Esophagus squamous epithelium (tissue), 5 donors: ENCODE measurements at places on chromosomes 7 and 10.

DNA sequence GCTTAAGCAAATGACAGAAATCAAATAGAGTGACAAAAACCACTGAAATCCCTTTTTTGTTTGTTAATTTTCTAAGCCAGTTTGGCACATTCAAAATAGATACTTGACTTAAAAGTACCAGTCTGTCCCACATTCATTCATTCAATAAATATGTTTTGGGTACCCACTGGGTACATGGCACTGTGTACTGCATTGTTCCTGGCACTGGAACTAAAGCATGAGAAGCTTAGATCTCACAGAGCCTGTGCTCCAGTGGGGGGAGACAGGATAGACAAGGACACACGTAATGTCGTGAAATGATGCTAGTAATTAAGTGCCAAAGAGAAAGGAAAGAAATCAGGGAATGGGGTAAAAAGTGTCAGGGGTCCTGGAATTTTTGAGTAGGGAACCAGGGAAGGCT lies 13.0 kb downstream of the MTURN start:
- DNase-seq, result no peak

DNA sequence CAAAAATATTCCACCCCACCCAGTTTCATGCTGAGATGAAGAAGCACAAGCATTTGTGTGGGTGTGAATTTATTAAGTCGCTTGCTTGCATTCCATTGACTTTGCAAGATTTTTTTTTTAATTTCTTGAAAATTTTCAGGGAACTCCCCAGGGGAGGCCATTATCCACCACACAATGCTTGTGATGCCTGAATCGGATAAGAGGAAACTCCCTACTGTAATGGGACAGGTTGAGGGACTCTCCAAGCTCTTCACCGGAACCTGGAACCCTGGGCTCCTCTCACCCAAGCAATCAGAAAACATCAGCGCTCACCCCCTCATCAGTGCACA lies 153.6 kb upstream of the ZMIZ1 start:
- no peak for DNase-seq

- DNase-seq, result no peak
Observed at GRCh38 chr10:61589547-61590243, 73.0 kb upstream of the CABCOCO1 start.

- no peak for DNase-seq
Observed at GRCh38 chr7:142513178-142513955, 235.9 kb upstream of the PRSS1 start.

DNA sequence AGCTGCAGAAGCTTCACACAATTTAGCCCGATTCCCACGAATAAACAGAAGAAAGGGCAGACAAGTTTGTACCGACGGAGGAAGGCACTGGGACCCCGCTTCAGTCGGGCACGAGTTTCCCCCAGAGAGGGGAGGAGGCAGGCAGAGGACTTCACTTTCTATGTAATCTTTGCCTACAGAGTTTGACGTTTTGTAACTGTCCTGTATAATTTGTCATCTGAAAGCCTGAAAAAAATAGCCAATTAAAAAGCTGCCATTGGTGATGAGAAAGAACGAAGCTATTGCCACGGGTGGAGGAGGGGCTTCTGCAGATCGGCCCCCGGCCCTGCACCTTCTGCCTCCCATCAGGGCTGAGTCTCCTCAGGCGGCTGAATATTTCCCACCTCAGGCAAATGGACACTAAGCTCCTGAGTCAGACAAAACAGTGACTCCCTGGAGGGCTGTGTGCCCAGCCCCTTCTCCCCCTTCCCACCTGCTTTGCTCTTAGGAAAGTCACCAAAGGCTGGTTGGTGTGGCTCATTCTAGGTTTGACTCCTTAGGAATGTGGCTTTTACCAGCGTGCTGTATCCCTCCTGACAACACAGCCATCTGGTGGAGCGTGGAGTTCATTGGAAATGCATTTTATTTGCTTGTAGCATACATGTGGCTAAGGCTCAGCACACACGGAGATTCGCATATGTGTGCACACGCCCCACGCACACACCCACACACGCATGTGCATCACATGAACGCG lies 117.4 kb downstream of the VIPR2 start:
- no peak for DNase-seq

- DNase-seq, result no peak
Observed at GRCh38 chr7:81925530-81925929, 155.7 kb upstream of the HGF start.

DNA sequence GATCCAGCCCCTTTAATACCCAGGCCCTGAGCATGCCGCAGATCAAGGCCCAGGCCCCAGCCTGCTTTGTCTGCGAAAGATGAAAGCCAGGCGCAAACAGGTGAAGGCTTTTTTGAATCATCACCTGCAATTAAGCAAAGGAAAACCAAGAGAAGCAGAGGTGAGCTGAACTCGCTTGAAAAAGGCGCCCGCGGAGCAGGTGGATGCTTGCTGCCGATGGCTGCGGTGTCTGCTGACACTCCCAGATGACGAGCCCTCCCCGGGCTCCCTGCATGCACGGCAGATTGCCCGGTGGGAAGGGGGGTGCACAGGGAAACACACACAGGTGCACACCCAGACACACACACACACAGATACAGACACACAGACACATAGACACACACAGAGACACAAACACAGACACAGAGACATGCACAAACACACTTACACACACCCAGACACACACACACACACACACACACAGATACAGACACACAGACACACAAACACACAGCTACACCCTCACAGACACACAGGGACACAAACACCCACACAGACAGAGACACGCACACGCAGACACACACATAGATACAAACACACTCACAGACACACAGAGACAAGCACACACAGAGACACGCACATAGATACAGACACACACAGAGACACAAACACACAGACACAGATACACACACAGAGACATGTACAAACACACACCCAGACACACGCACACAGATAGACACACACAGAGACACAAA lies 142.6 kb upstream of the RNF32 start:
- DNase-seq, result no peak

- DNase-seq, result no peak
Observed at GRCh38 chr10:127402596-127403409, 146.3 kb upstream of the NPS start.

DNA sequence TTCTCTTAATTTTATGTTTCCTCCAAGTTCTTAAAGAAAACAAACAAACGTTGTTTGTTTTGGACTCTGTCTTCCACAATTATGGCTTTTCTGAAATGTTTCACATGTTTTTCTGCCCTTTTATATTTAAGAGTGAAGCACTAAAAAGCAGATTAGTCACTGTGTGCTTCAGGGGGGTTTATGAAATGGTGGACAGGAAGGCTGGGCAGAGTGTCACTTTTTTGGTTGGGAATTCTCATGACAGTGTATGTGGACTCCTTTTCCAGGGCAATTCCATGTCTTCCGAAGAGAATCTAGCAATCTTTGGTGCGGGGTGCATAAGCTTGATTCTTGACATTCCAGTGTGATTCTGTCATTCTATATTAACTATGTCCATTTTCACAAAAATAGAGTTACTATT lies 669.4 kb downstream of the PARD3 start:
- DNase-seq, result no peak

GRCh38 chr10:116096526-116096925 lies 176.5 kb downstream of the GFRA1 start:
- DNase-seq, result no peak

DNA sequence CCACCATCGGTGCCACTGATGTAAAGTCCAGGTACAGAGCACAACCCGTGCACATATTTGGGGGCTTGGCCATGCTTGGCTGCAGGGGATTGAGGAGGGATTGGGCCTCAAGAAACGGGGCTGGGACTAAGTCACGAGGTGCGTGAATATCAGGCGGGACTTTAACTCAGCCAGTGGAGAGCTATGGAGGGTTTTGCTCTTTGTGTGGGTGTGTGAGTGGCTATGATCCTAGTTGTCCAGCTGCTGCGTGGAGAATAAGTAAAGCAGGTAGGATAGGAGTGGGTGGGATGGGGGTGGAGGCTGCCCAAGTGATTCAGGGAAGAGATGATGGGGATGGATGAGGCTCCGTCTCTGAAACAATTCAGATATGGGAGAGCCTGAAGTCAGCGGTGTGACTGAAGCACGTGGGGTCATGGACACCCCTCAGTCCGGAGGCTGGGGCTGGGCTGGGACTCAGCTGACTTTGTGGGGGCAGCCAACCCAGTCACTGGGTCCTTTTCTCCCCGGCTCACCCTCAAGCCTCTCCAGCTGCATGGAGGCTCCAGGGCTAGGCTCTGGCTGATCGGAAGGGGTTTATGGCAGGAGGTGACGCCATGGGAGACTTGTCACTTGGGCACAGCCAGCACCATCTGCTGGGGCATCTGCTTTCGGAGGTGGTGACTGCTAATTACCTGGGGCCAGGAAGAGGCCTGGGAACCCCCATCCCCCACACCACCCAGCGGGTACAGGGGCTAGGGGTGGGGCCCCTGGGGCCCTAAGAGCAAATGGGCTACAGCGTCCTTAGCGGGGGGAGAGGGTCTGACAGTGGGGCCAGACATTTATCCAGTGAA lies 1.7 kb upstream of the LFNG start:
- DNase-seq, result no peak

- DNase-seq, result no peak
Observed at GRCh38 chr7:85030893-85031292, 156.0 kb downstream of the SEMA3D start.

GRCh38 chr10:130889240-130889639 lies 422.3 kb downstream of the TCERG1L start:
- no peak for DNase-seq

DNA sequence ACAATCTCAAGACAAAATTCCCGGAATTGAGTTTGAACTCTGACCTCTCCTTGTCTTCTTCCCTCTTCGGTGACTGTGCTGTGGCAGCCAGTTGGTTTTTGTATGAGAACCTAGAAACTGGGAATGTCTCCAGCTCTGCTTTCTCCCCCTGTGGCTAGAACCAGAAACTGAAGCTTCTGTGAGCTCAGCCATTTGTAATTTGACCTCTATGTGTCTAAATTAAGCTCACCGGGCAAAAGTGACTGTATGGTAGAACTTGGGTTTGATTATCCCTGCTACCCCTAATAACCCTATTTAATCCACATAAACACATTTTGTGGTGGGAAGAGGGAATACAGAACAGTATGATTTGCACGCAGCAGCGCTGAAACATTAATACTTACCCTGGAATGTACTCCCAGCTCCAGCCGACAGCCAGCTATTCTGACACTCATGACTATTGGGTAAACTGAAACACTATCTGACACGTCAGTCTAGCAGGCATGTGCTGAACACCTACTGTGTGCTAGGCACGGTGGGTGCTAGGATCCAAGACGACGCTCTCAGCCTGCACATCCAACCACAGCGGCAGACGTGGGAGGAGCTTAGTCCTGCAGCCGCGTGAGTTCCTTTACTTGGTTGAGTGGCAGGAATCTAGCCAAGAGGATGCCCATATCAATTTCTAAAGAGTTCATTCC lies 324.8 kb downstream of the SFMBT2 start:
- no peak for DNase-seq

GRCh38 chr7:115008465-115009114 lies 86.7 kb downstream of the MDFIC start:
- no peak for DNase-seq

DNA sequence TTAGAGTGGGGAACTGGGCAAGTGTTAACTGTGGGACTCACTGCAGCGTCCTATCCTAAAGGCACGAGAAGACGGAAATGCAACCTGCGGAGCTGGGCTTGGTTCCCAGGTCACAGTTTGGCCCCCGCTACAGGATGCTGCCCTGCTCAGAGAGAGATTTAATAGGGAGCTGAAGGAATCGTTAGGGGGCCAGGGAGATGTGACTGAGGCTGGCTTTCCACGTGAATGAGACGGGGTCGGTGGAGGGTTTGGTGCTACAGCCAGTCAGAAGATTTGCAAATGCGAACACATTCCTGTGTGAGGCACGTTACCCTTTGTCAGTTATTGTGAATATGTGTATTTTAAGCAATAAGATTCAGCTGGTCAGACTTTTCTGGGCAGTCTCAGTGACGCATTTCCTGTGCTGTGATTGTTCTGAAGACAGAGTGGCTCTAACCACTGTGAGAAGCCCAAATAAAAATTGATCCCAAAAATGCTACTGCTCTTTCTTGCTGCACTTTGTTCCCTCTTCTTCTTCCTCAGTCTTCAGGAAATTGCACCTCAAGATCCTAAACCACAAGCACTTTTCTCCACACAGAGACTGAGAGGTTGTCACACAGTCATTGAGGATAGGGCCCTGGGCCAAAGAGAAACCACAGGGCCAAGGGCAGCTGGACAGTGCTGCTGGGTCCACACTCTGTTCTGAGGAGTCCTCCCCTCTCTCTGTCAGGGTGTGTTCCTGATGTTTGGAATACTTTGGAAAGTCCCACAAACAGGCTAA lies 21.2 kb downstream of the CYP17A1 start:
- DNase-seq, result no peak

GRCh38 chr7:452226-452751 lies 67.4 kb downstream of the PDGFA start:
- DNase-seq, result no peak

- DNase-seq, result no peak
Observed at GRCh38 chr10:88794731-88795130, 7.8 kb upstream of the LIPM start.

DNA sequence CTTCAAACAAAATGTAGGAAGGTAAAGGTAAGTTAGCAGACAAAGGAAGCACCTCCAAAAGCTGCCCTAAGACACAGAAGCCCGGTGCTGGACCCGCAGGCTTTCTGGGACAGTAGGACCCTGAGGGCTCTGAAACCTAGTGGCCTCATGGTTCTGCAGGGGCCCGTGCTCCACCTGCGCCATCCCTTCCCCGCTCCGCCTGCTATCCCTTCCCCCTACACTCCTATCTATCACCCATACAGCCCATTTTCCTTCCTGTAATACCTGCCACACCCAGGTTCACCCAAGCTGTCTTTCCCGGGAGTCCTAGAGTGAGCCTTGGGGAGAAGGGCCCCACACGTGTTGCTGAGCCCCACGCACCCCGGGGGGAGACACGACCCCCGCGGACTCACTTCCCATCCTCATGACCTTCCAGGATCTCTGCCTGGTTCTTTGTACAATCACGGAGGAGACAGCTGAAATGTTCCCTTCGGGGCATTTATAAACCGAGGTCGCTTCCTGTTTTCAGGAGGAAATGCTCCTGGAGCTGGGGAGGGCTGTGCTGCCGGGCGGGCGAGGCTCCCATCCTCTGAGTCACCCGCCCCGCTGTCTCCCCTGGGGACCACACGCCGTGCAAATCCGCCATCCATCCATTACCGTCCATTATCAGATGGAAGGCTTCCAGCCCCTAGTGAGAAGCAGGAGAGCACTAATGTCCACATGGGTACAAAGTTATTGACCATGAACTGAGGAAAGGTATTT lies 251.7 kb upstream of the PITRM1 start:
- no peak for DNase-seq

DNA sequence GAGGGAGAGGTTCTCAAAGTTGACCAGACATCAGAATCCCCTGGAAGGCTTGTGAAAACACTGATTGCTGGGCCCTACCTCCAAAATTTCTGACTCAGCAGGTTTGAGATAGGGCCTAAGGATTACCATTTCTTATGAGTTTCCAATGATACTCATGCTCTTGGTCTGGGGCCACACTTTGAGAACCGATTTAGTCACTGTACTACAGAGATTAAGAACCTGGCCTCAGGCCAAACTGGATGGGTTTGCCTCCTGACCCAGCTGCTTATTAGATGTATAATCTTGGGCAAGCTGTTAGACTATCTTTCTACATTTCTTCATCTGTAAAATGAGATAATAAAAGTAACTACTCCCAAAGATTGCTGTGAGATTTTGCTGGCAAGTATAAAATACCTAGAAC lies 77.1 kb upstream of the SCIN start:
- no peak for DNase-seq

GRCh38 chr7:79149831-79150230 lies 303.6 kb downstream of the MAGI2 start:
- DNase-seq, result no peak
